ENCODE measurements at places on chromosomes 5 and 9.

GRCh38 chr5:187042-187431, 4.3 kb upstream of the LRRC14B start:
- DNase-seq = no peak

GRCh38 chr9:122096620-122097415, 3.7 kb upstream of the TTLL11 start:
- DNase-seq = no peak

- DNase-seq = no peak
Measured at GRCh38 chr9:15982182-15982581, 429.3 kb downstream of the CCDC171 start.

GRCh38 chr9:112665347-112665746, 52.6 kb downstream of the INIP start:
- no peak for DNase-seq

DNA sequence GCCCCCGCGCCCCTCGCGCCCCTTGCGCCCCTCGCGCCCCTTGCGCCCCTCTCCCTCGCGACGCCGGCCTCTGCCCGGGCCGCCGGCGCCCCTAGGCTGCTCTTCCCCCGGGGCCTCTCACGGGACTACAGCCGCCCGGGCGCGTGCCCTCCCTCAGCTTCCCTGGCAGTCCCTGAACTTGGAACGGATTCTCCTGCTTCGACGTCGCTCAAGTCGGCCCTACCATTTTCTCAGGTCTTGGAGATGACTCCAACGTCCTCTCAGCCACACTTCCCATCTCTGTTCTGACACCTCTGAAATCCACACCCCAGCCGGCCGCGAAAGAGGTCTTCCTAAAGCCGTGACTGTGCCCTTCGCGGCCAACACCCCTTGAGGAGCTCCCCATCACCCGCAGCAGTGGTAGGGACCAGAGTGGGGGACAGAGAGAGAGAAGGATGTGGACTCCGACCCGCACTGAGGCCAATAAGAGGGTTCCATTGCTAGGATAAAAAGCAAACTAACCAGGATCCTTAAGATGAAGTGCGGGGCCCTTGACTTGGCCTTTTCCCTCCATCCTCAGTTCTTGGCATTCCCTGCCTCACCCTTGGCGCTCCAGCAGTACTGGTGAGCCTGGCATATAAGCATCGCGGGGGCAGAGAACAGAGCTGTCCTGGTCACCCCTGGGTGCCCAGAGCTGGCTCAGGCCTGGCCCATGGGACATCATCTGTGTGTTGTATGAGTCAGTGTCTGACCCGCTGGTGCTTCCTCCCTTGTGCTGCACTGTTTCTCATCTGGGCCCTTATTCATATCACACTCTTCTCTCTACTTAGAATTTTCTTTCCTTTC, 38.6 kb upstream of the GARNL3 start:
- DNase-seq = no peak

Measured in stimulated activated CD4-positive, alpha-beta T cell treated with anti-CD3 and anti-CD28 coated beads, Interleukin-15, amount 100 ng/mL, for 24 hours (primary cell).